Activated T-cell treated with anti-CD3 and anti-CD28 coated beads, Interleukin-2, amount 50 U/mL, for 24 hours (primary cell): ENCODE measurements at places on chromosomes 3 and 15.

GRCh38 chr3:18868911-18869689, 279.2 kb upstream of the KCNH8 start:
- peaks cover 68% of the 10 kb centered on the region for H3K4me1 ChIP-seq
- H3K4me3 ChIP-seq = peak overlapping the region; percentile 59
- DNase-seq = peak; percentile 54
- no peaks in the 10 kb centered on the region for H3K27me3 ChIP-seq

- peaks cover 38% of the 10 kb centered on the region for H3K27me3 ChIP-seq
- no peak for DNase-seq
- H3K27ac ChIP-seq = no peak overlapping the region
- no peaks in the 10 kb centered on the region for H3K36me3 ChIP-seq
Observed at GRCh38 chr3:127063916-127064315, 81.0 kb downstream of the PLXNA1 start.

GRCh38 chr3:118942195-118942594, 92.5 kb downstream of the IGSF11 start:
- peaks cover 38% of the 10 kb centered on the region for H3K4me1 ChIP-seq
- no peaks in the 10 kb centered on the region for H3K27me3 ChIP-seq
- H3K36me3 ChIP-seq = no peaks in the 10 kb centered on the region
- no peak for DNase-seq

DNA sequence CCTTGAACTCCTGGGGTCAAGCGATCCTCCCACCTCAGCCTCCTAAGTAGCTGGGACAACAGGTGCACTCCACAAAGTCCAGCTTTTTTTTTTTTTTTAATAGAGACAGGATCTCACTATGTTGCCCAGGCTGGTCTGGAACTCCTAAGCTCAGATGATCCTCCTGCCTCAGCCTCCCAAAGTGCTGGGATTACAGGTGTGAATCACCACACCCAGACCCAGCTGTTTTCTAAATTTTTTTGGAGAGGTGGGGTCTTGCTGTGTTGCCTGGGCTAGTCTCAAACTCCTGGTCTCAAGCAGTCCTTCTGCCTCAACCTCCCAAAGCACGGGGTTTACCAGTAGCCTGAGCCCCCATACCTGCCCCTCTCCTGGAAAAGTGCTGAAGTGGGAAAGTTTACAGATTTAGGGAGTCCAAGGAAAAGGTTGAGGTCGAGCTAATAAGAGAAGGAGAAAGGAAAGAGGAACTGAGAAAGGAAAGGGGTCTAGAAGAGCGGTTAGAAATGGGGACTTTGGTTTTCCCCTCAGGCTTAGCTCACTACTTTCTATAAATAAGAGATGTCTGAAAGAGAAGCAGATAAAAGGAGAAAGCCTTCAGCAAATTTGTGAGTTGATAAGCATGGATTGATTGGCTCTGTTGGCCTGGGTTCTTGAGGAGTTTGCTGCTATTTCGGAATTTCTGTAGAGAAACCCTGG, 23.6 kb downstream of the UBE2E1 start:
- H3K4me1 ChIP-seq = peaks cover 61% of the 10 kb centered on the region
- no peak overlapping the region for H3K4me3 ChIP-seq
- H3K27ac ChIP-seq = no peak overlapping the region
- no peaks in the 10 kb centered on the region for H3K27me3 ChIP-seq
- no peak for DNase-seq
- peaks cover 8% of the 10 kb centered on the region for H3K36me3 ChIP-seq

- DNase-seq = no peak
- H3K4me3 ChIP-seq = no peak overlapping the region
- H3K27me3 ChIP-seq = no peaks in the 10 kb centered on the region
- H3K4me1 ChIP-seq = peaks cover 18% of the 10 kb centered on the region
Observed at GRCh38 chr3:197518881-197519421, 36.8 kb downstream of the BDH1 start.

DNA sequence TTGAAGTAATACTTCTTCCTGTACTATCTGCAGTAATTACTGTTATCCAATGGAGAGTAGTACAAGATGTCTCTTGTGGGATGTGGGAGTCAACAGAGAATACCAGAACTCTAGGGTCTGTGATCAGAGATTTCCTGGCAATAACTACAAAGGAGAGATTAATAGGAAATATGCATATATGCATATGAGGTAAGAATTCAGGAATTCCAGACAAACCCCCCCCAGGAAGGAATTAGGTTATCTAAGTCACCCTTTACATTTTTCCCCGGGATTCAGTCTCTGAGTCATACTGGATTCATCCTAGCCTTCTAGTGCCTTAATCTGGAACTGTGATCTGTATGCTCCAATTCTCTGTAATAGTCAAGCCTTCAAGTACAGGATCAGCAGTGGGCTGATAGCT, 49.4 kb downstream of the GTF2E1 start:
- H3K36me3 ChIP-seq = no peaks in the 10 kb centered on the region
- H3K4me1 ChIP-seq = peaks cover 9% of the 10 kb centered on the region
- H3K4me3 ChIP-seq = no peak overlapping the region

DNA sequence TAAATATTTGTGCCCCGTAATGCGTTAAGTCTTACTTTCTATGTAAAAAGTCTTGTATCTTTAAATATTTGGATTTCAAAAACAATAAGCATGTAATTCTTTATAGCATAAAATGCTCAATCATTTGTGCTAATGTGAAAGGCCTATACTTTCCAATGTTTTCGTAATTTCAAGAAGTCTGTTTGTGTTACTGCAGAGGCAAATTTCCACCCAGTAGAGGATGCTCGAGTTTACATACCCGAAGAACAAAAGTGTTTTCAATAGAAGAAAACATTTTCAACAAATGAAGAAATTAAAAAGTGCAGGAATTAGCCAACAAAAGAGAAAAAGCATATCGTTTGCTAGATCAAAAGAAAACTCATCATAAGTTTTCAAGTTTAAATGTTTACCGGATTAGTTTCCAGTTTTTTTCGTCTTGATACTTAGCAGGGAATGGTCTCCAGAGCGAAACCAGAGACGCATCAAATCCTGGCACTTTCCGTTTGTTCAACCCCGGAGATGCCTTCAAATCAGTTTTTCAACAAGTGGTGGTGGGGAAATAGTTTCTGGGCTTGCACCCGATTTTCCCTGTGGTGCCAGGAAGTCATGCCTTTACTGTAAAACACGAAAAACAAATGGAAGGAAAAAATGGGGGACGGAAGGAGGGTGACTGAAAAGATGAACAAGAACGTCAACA, 1.0 kb downstream of the CGGBP1 start:
- peaks cover 57% of the 10 kb centered on the region for H3K36me3 ChIP-seq
- H3K4me3 ChIP-seq = peak overlapping the region; percentile 96
- H3K27me3 ChIP-seq = no peaks in the 10 kb centered on the region
- peaks cover 55% of the 10 kb centered on the region for H3K4me1 ChIP-seq

GRCh38 chr15:25682340-25682739, 180.8 kb downstream of the ATP10A start:
- no peak overlapping the region for H3K4me3 ChIP-seq
- H3K27me3 ChIP-seq = no peaks in the 10 kb centered on the region
- DNase-seq = no peak

DNA sequence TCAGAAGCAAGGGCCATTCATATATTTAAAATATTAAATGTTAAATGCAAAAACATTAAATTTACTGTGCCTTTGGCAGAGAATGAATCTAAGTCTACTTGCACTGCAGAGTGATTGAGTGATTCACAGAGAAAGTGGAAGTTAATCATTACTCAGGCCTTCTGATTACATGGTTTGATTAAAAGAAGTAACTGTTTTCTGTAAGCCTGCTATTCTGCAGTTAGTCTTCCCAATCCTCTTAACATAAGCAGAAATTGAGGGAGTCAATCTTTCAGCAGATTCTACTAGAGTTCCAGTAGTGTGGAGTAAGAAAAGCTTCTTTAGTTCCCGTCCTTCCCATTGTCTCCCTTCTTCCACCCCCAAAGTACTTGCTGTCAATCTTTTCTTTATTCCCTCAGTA, 1.5 kb downstream of the NLGN1 start:
- no peak overlapping the region for H3K27ac ChIP-seq
- no peaks in the 10 kb centered on the region for H3K36me3 ChIP-seq
- no peak overlapping the region for H3K4me3 ChIP-seq
- H3K27me3 ChIP-seq = peaks cover 68% of the 10 kb centered on the region
- DNase-seq = no peak
- peaks cover 30% of the 10 kb centered on the region for H3K4me1 ChIP-seq

- H3K27ac ChIP-seq = no peak overlapping the region
- H3K4me1 ChIP-seq = peaks cover 2% of the 10 kb centered on the region
- DNase-seq = no peak
- no peaks in the 10 kb centered on the region for H3K27me3 ChIP-seq
- H3K4me3 ChIP-seq = no peak overlapping the region
Observed at GRCh38 chr3:189637750-189638149, 6.6 kb downstream of the TP63 start.

GRCh38 chr3:149662240-149662887, 4.5 kb upstream of the WWTR1 start:
- H3K27ac ChIP-seq = no peak overlapping the region
- H3K27me3 ChIP-seq = peaks cover 55% of the 10 kb centered on the region
- peaks cover 10% of the 10 kb centered on the region for H3K4me1 ChIP-seq
- no peak for DNase-seq
- H3K36me3 ChIP-seq = no peaks in the 10 kb centered on the region

DNA sequence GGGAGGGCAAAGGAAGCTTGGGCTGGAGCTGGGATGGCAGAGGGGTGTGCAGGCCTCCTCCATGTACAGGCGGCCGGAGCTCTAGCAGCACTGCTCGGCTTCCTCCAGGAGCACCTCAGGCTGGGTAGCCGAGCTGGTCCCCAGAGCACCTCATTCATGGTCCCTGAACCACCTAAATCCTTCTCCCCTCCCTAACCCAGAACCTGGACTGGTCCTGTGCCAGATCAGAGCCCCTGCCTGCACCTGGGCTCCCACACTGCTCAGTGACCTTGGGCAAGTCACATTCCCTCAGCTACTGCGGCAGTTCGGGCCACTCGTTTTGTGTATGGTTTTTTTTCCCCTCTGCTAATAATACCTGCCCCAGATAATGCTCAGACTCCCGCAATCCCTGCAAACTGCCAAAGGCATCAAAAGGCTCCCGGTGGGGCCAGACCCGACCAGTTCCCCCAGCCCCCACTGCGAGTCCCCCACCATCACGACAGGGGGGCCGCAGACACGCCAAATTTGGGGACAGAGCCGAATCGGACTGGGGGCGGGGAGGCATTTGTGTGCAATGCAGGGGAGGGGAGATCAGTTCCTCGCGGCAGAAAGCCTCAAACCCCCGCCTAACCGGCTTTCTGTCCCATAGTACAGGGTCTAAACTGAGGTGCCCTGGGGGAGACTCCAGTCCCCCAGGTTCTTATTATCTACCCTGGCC, 1.3 kb downstream of the SEMA7A start:
- H3K4me3 ChIP-seq = peak overlapping the region; percentile 95
- no peak for DNase-seq
- peak overlapping the region; percentile 90 for H3K27ac ChIP-seq

GRCh38 chr3:123396171-123397049, 52.5 kb downstream of the ADCY5 start:
- no peaks in the 10 kb centered on the region for H3K4me1 ChIP-seq

GRCh38 chr15:63944681-63944955, 101.7 kb downstream of the DAPK2 start:
- H3K36me3 ChIP-seq = no peaks in the 10 kb centered on the region
- H3K4me1 ChIP-seq = peaks cover 11% of the 10 kb centered on the region
- no peak overlapping the region for H3K4me3 ChIP-seq
- no peak overlapping the region for H3K27ac ChIP-seq
- H3K27me3 ChIP-seq = no peaks in the 10 kb centered on the region

- no peak overlapping the region for H3K4me3 ChIP-seq
- peaks cover 36% of the 10 kb centered on the region for H3K27me3 ChIP-seq
- H3K27ac ChIP-seq = no peak overlapping the region
- no peak for DNase-seq
- no peaks in the 10 kb centered on the region for H3K36me3 ChIP-seq
Observed at GRCh38 chr3:31985831-31986230, 4.3 kb downstream of the ZNF860 start.

DNA sequence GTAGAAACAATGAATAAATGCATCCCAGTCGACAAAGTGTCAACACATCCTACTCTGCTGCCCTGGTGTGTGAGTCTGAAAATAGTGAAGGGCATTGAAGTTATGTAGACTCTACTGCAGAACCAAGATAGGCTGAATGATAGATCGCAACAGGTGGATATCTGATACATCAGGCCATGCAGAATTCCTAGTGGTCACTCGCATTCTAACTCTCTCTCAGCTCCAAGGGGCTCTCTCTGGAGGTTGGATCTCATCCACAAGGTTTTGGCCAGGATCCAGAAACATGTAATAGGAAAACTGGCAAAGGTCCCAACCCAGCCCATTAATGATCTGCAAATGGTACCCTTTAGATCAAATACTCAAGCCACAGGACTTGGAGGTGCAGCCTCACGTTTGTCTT, 514.1 kb downstream of the MAGI1 start:
- H3K36me3 ChIP-seq = no peaks in the 10 kb centered on the region
- H3K27ac ChIP-seq = no peak overlapping the region
- DNase-seq = no peak
- H3K4me3 ChIP-seq = no peak overlapping the region

DNA sequence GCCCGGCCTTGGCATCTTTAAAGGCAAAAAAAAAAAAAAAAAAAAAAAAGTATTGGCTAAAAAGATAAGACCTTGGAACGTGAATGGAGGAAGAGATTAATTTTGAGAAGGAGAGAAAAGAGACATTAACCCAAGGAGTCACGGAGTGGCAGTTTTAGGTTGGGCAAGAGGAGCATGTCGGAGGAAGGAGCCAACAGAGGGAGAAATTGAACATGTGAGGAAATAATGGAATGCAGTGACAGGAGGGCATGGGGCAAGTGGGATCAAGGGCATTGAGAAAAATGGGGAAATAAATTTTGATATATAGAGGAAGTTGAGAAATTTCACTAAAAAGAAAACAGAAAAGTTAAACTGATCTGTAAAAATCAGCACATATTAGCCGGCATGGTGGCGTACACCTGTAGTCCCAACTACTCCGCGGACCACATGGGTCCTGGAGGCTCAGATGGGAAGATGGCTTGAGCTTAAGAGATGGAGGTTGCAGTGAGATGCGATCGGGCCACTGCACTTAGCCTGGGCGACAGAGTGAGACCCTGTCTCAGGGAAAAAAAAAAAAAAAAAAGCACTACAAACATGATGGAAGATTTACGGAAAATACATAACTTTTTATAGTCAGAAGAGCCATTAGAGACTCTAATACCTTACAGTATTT, 1.2 kb downstream of the HAUS2 start:
- DNase-seq = no peak
- peaks cover 70% of the 10 kb centered on the region for H3K36me3 ChIP-seq
- no peaks in the 10 kb centered on the region for H3K27me3 ChIP-seq

DNA sequence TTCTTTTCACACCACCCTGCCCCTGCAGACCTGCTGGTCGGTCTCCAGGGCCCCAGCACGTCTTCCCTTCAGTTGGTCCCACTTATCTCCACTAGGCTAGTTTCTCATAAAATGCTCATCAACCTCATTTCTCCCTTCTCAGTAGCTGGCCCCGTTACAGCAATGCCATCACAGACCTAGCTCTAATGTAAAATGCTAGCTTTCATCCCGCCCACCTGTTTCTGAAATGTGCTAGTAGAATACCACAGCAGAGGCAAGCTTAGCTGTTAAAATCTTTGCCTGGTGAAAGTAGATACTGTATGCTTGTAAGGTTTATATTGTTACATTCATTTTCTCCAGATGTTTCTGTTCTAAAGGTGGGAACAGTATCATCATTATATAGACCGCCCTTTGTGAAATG, 13.1 kb downstream of the MKRN2OS start:
- no peak for DNase-seq
- peaks cover 12% of the 10 kb centered on the region for H3K4me1 ChIP-seq
- H3K36me3 ChIP-seq = peaks cover 79% of the 10 kb centered on the region
- H3K4me3 ChIP-seq = no peak overlapping the region
- H3K27ac ChIP-seq = peak overlapping the region; percentile 44

- H3K4me1 ChIP-seq = no peaks in the 10 kb centered on the region
- no peak for DNase-seq
- H3K36me3 ChIP-seq = peaks cover 84% of the 10 kb centered on the region
- no peaks in the 10 kb centered on the region for H3K27me3 ChIP-seq
- no peak overlapping the region for H3K4me3 ChIP-seq
Observed at GRCh38 chr15:34147371-34148140, 45.7 kb downstream of the PGBD4 start.
